ENCODE measurements at places on chromosomes 3 and 15.

DNA sequence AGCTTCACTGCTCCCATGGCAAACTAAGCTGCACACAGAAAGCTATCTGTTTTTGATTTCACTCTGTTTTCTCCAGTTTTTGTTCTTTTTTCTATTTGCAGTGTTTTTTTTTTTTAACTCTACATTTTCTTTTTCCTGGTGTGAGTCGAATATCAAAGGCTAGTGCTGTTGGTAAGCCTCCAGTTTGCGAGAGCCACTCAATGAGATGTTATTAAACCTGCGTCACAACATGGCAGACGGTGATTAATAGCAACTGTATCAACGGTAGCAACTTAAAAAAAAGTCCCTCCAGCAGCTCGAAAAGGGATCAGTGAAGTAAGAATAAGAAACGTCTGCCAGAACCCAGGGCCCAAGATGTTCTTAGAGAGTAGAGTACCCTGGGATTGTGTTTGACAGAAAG lies 84.1 kb downstream of the MEIS2 start:
- DNase-seq, result no peak

- no peak for DNase-seq
Observed at GRCh38 chr3:116198087-116198486, 247.2 kb downstream of the LSAMP start.

DNA sequence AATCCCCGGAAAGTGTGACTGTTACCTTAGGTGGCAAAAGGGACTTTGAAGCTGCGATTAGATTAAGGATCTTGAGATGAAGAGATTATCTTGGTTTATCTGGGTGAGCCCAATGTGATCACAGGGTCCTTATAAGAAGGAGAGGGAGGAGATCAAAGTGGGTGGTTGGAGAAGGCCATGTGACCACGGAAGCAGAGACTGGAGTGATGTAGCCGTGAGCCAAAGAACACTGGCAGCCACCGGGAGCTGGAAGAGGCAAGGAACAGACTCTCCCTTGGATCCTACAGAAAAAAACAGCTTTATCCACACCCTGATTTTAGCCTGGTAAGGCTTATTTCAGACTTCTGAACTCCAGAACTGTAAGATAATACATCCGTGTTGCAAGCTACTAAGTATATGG lies 29.9 kb downstream of the CRABP1 start:
- DNase-seq, result peak; percentile 16

DNA sequence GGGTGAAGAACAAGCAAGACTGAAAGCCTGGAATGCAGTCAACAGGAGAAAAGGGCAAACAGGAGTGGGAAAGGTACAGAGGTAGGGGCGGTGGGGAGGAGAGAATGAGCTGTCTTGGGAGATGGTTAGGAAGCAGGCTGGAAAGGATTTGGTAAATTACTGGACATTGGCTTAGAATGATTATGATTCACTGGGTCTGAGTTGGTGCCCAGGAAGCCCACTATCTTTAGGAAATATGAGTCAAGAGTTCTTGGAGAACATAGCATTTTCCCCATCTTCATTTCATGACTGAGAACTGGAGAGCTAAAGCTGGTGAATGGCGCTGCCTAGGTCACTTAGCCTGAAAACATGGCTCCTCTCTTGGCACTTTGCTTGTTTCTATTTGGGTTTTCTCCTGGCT lies 74.7 kb upstream of the C3orf80 start:
- no peak for DNase-seq

DNA sequence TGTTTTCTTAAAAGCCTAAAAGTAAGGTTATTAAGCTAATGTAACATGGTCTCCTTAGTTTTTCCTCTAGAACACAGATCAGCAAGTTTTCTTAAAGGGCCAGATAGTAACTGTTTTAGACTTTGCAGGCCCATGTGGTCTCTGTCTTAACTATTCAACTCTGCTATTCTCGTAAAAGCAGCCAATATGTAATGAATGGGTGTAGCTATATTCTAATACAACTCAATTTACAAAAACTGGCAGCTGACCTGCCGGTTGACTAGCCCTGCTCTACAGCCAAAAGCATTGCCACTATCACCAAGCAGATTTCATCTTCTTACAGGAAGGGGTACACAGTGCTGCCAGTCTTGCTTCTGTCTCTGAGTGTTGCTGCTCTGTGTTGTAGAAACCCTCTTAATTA lies 27.4 kb downstream of the KCNMB3 start:
- DNase-seq, result no peak

DNA sequence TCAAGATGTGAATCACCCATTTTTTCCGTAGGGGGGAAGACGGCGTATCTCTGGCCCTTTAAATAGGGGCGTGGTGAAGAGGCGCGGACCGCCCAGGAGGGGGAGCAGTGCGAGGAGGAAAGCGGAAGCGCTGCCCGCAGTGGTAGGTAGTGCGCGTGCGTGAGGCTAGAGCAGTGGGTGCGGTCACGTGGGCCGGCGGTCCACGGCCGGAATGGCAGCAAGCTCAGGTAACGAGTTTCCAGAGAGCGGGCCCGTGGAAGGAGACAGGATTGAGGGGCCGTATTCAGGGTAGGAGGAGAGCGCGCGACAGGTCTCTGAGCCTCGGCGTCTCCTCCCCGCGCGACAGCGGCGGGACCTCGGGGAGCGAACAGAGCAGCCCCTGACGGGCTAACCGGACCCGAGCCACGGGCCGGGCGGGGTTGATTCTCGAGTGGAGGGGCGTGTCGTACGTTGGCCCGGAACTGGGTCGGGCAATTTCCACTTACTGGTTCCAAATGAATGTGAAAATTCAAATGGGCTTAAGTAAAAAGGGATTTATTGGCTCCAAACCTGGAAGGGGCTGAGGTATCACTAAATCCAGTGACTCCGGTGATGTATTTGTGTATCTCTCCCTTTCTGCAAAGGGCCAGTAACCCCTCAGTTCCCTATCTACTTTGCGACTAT lies at the start of gene VPS8:
Gene VPS8 (plus strand): TSS at position 168 of the 663 bp plus-strand sequence. CDS start 12,467 bp downstream, outside the sequence.
- DNase-seq, result peak; percentile 97

- no peak for DNase-seq
Observed at GRCh38 chr15:97443101-97443500, 517.4 kb upstream of the ARRDC4 start.

GRCh38 chr3:44862226-44862637 lies 520 bp downstream of the TMEM42 start:
- no peak for DNase-seq

DNA sequence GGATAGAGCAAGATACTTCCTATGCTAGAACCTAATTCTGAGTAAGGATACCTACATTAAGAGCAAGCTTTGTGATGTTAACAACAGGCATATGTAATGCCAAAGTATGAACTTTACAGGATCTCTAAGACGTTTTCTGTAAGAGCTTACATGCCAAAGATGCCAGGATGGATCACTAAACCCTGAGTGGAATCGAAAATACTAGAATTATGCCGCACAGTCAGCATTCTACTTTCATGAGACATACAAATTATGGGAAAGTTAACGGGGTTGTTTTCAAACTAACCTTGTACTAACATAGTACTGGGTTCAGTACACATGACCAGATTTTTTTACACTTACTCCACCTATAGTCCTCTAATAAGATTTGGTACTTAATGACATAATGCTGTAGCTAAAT lies 55.1 kb downstream of the AAGAB start:
- no peak for DNase-seq

- no peak for DNase-seq
Observed at GRCh38 chr3:75180945-75181298, 483.2 kb upstream of the FRG2C start.

Measured in tibial artery (tissue), 4 donors.